ENCODE measurements at places on chromosomes 16 and 17.

- no peak for DNase-seq
These were observed 189.8 kb downstream of the USP22 start for GRCh38 chr17:20852990-20853370.

GRCh38 chr17:43907425-43907981, at the start of gene MPP2:
MPP2 (minus strand) TSS chr17:43907536; CDS start chr17:43904460, 3,076 bp downstream.
- peak; percentile 98 for DNase-seq

- peak; percentile 32 for DNase-seq
These were observed 6.4 kb downstream of the ATP1B2 start for GRCh38 chr17:7656958-7657609.

DNA sequence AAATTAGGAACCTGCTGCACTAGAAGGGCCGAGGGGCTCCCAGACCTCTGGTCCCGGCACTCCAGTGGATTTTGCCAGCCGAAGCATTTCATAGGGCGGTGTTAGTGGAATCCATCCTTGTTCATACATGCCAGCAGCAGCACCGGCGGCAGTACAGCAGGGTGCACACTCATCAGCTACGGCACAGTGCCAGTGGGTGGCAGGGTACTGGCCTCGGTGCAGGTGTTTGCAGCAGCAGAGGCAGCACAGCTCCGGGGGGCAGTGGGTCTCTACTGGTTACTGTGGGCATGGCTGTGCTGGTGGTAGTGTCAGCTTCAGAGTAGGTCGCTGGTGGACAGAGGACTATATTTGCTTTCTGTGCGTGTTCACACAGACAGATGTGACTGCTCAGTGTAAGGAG, 985.7 kb downstream of the CDH8 start:
- DNase-seq: no peak

- peak; percentile 15 for DNase-seq
These were observed 231.0 kb upstream of the EEF2KMT start for GRCh38 chr16:5328546-5328945.

GRCh38 chr17:39134878-39135277, 16.6 kb downstream of the PLXDC1 start:
- DNase-seq: no peak

- no peak for DNase-seq
These were observed 68.1 kb downstream of the CDRT15 start for GRCh38 chr17:14168582-14168981.

- no peak for DNase-seq
These were observed 80.0 kb downstream of the CPPED1 start for GRCh38 chr16:12723681-12724080.

DNA sequence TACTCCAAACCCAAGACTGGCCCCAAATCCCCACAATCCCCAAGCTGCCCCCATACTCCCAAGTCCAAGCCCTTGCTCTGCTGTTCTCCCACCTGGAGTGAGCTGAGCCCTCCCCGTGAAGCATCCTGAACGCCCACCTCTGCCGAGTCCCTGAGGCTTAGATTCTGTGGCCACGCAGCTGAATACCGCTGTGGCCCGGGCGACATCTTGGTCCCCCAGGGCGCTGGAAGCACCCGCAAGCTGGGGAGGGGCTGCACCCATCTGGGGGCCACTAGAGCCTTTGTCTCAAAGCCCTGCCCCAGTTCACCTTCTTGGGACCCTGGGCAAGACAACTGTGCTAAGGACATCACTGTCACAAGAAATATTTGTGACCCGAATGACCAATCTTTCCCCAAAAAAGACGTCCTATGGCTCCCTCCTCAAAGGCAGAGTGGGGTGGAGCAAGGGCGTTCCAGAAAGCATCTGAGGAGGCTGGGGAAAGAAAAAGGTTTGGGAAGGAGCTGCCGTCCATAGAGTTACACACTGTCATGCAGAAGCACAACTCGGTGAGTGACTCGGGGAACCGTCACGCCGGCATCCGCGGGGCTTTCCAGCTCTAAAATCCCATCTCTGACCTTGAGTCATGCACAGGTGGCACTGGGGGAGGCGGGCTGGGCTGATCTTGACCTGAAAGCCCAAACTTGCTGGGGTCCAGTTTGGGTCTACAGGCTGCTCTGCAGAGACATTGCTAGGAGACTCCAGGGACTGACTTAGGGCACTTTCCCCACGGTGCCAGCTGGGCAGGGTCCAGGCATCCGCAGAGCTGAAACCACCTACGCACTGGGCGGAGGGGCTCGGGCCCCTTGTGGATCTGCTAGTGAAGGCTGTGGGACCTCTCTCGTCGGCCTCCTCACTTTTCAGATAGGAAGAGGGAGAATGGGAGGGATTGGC, 6.6 kb downstream of the PTX4 start:
- DNase-seq: no peak

GRCh38 chr17:76687298-76688164, 23.2 kb downstream of the MXRA7 start:
- DNase-seq: peak; percentile 71

- DNase-seq: no peak
These were observed 2.6 kb downstream of the MYL11 start for GRCh38 chr16:30377050-30377811.

GRCh38 chr16:57966986-57967385, 3.9 kb downstream of the CNGB1 start:
- DNase-seq: no peak

- no peak for DNase-seq
These were observed 762 bp upstream of the RBL2 start for GRCh38 chr16:53433509-53433908.

GRCh38 chr17:35895636-35896587, 15.8 kb upstream of the CCL5 start:
- DNase-seq: no peak

GRCh38 chr17:69326377-69327059, 415 bp downstream of the ABCA5 start:
- no peak for DNase-seq

DNA sequence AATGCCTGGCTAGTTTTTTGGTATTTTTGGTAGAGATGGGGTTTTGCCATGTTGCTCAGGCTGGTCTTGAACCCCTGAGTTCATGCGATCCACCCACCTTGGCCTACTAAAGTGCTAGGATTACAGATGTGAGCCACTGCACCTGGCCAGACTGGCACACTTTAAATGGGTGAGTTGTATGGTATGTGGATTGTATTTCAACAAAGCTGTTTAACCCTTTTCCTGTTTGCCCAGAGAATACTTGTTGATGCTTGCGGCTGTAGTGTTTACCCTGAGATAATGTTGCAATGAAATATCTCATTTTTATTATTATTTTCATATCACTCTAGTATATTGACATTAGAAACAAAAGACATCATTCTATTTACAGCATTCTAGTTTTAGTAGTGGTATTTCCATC, 17.1 kb upstream of the TMEM94 start:
- no peak for DNase-seq

DNA sequence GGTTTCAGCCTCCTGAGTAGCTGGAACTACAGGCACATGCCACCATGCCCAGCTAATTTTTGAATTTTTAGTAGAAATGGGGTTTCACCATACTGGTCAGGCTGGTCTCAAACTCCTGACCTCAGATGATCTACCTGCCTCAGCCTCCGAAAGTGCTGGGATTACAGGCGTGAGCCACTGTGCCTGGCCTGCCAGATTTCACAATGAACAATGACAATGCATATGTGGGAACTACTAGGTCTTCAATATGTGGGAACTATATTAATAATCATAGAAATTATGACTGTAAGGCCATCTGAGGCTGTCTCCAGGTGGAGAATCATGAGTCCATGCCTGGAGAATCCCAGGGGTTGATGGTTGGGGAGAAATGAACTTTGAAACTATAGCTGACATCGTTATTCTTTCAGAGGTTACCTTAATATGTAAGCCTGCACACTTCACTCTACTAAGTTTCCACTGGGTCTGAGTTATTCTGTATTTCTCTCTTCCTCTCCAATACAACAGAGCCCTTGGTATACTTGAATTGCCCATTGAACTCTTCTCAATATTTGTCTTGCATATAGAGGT, 7.2 kb upstream of the DRC7 start:
- DNase-seq: no peak

DNA sequence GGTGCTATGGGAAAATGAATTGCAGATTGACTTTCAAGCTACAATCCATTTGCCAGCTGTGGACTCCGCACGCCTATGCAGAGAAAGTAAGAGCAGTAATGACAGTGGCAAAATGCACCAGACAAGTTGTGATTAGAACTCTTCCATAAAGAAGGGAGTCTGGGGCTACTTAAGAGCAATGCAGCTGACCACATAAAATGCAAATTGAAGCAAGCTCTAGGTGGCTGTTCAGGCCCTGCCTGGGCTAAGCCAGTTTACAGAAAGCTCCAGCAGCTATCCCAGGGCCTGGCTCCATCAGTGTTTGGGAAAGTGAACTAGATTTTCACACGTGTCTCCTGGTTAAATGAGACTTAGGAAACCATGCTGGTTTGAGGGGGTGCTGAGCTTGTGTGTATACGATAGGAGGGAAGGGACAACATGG, 2.2 kb upstream of the MAP2K6 start:
- DNase-seq: no peak

- DNase-seq: peak; percentile 74
These were observed 352 bp downstream of the MARF1 start for GRCh38 chr16:15642557-15643047.

- no peak for DNase-seq
These were observed 9.4 kb downstream of the RPAIN start for GRCh38 chr17:5429191-5429887.

DNA sequence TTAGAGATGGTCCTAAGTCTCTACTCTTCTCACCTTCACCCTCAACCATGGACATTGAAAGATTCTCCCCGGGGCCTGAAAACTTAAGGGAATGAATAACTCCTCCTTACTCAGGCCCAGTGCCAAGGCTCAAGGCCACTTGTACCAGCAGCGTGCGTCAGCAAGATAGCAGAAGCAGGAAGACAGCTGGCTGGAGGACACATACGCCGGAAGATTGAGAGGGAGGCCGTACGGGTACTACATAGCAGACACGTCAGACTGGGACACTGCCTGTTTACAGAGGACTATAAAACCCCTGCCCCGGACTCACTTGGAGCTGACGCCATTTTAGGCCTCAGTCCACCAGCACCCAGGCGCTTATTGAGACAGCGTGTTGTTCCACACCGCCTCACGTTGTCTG, 75.8 kb upstream of the MED13 start:
- DNase-seq: no peak

DNA sequence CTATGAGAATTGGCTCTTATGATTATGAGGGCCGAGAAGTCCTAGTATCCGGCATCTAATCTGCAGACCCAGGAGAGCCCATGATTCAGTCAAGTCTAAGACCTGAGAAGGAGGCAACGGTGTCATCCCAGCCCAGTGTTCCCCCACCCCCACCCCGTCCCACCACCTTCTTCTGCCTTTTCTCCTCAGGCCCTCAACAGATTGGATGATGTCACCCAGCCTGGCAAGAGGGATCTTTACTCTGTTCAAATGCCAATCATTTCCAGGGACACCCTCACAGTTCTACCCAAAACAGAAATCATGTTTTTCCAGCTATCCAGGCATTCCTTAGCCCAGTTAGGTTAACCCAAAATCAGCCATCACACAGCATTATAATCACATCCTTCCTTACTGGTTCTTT, 10.0 kb upstream of the GAA start:
- no peak for DNase-seq

DNA sequence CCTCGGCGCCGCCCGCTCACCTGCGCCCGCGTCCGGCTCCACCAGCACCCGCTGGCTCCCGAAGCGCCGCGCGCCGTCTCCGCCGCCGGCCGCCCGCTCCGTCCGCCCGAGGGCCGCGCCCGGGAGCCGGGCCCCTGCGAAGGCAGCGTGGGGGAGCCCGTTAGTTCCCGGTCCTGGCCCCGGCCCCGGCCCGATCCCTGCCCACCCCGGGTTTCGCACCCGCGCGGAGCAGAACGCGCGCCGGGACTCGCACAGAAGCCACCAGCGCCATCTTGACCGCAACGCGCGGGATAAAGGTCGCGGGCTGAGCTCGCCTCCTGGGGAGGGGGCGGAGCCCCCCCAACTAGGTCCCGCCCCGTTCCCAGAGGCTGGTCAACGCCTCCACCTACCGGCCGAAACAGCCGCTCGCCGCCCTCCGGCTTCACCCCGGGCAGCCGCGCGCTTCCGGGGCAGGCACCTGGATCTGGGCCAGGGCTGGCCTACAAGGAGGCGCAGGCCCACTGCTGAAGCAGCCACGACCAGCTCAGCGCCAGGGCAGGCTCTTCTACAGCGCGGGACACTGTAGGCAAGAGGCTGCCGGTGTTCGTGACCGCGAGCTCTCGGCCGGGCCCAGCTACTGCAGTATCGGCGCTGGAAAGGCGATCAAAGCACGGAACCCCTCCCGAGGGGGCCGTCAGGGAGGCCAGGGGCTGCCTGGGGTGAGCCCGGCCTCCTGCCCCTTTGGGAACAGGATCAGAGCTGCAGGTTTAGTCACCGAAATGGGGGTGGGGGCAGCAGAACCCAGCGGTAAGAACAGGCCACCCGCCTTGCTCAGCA, at the start of gene ECI1:
Gene ECI1 (minus strand): TSS at position 292 of the 816 bp plus-strand sequence. CDS start 21 bp downstream, at position 271.
- DNase-seq: peak; percentile 94

DNA sequence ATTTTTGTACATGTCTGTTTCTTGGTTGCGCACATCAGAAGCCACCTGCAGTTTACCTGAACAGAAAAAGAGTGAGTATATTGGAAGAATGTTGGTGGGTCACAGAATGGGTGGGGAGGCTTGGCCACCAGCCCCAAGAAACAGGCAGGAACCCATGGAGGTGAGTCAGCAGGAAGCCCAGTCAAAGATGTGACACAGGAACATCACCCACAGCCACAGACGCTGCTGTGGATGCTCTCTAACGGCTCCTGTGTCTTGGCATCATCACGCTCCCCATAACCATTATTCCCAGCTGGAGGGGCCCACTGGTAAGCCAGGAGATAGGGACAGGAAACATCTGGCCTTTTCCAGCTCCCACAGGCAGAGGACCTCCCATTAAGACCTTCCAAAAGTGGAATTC, 94.0 kb upstream of the WSB1 start:
- no peak for DNase-seq
